Esophagus squamous epithelium (tissue), 5 donors: ENCODE measurements at places on chromosomes 2 and 18.

- no peak for DNase-seq
Observed at GRCh38 chr18:326846-327245, 59.0 kb upstream of the THOC1 start.

DNA sequence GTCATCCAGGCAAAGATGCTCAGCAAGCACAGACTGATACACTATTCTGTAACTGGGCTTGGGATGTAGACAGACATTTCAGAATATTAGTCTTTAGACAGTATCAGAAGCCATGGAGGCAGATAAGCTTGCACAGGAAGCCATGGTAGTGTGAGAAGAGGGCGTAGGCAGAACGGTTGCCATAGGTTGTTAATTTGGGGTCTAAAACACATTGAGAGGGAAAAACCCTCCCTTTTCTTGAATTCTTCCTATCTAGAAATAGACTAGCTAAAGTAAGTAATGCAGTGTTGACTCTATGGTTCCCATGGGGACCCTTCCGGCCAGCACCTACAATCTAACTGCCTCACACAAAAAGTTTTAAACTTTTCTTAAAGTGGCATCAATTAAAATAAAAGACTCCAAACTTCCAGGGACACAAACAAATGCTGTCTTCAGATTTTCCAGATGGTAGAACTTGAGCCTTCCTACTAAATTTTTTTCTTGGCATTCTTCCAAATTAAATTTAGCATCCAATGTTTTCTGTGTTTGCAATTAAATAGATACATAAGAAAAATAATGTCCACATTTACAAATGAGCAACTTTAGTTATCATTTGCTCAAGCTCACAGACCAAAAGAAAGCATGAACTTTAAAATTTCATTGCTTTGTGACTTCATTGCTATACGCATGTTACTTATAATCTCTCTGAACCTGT, 1.9 kb downstream of the PRKRA start:
- no peak for DNase-seq

GRCh38 chr18:61771861-61772260, 120.9 kb downstream of the RNF152 start:
- no peak for DNase-seq

- DNase-seq: no peak
Observed at GRCh38 chr2:108960006-108960405, 29.0 kb downstream of the EDAR start.

- DNase-seq: no peak
Observed at GRCh38 chr18:69948919-69949537, 1.4 kb upstream of the CD226 start.
